ENCODE measurements at places on chromosomes 6 and 20. TPM values are rescaled to one million over a fixed set of nuclear protein-coding genes. Genes with fewer than 3 reads are reported as not detected.

DNA sequence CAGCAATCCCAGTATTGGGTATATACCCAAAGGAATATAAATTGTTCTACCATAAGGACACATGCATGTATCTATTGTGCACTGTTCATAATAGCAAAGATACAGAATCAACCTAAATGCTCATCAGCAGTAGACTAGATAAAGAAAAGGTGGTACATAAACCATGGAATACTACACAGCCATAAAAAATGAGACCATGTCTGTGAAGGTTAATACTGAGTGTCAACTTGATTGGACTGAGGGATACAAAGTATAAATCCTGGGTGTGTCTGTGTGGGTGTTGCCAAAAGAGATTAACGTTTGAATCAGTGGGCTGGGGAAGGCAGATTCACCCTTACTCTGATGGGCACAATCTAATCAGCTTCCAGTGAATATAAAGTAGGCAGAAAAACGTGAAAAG is 86.9 kb downstream of the MAN1A1 start:
- peaks cover 18% of the 10 kb centered on the region for H3K4me1 ChIP-seq
- H3K4me3 ChIP-seq, result no peak overlapping the region
- DNase-seq, result no peak
- no peaks in the 10 kb centered on the region for H3K27me3 ChIP-seq

TSHZ2 gene
- 9.2 TPM for total RNA-seq

DNA sequence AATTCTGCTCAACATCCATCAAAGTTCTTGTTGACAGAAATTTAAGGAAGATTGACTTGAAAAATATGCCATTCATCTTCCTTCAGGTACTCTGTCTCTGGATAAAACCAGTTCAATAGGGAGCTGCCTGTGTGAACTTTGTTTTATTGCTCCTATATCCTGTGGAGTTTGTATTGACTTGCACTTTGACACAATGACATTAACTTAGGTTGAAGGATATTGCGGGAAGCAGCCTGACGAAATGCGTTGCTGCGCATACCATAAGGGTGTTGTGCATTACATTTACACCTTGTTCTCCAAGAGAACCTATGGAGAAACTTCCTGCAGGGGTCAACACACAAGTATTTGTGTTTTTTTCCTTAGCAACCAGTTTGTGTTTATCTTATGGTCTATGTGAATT is 185.4 kb upstream of the GRIK2 start:
- no peak overlapping the region for H3K4me3 ChIP-seq
- no peak overlapping the region for H3K27ac ChIP-seq
- H3K4me1 ChIP-seq, result no peaks in the 10 kb centered on the region
- DNase-seq, result no peak

DNA sequence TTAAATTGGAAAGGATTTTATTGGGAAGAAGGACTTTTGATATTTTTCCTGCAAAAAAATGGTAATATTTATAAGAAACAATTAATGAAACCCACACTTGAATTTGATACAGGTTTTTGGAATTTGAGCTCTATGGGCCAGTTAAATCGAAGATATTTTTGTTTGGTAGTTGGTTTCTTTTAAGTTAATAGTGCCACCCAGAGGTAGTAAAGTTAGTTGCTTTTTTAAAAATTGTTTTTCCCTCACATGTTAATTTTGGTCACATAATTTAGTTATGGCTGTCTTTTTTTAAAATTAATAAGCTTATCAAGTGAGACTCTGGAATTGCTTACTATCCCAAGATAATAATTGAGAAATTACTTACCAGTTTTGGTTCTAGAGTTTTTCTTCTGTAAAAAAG is 7.1 kb downstream of the PRIM2 start:
- H3K27ac ChIP-seq, result no peak overlapping the region
- DNase-seq, result no peak
- H3K27me3 ChIP-seq, result no peaks in the 10 kb centered on the region
- peaks cover 86% of the 10 kb centered on the region for H3K36me3 ChIP-seq
- H3K4me1 ChIP-seq, result peaks cover 33% of the 10 kb centered on the region

PFDN4 gene
- total RNA-seq, result 26.8 TPM

BMP5 gene
- not detected for total RNA-seq

DNA sequence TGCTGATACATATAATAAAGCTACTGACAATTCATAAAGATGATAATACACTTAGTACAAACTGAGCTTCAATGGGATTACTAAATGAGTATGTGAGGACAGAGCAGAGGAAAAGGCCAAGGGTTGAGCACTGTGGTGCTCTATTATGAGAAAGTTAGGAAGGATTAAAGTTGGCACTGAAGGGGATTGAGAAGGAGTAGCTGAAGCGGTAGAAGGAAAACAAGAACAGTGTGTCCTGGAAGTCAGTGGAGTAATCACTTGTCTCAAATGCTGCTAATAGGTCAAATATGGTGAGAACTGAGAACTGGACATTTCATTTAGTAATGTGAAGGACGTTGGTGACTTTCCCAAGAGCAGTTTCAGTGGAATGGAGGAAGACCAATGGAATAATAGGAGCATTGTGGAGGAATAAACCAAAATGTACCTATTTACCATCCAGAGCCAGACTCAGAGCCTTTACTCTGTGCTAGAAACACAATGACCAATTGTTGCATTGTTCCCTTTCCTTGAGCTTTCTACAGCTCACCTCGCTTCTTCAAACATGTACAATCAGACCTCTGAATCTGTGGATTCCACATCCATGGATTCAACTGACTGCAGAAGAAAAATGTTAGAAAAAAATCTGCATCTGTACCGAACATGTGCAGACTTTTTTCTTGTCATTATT is 255.9 kb downstream of the LAMA2 start:
- DNase-seq, result no peak
- no peaks in the 10 kb centered on the region for H3K4me1 ChIP-seq
- H3K4me3 ChIP-seq, result no peak overlapping the region
- no peak overlapping the region for H3K27ac ChIP-seq

GRCh38 chr6:17276766-17277165 is 4.4 kb upstream of the RBM24 start:
- DNase-seq, result no peak
- peaks cover 43% of the 10 kb centered on the region for H3K27me3 ChIP-seq
- no peak overlapping the region for H3K4me3 ChIP-seq

WASF1 gene
- 0.46 TPM for total RNA-seq

DNA sequence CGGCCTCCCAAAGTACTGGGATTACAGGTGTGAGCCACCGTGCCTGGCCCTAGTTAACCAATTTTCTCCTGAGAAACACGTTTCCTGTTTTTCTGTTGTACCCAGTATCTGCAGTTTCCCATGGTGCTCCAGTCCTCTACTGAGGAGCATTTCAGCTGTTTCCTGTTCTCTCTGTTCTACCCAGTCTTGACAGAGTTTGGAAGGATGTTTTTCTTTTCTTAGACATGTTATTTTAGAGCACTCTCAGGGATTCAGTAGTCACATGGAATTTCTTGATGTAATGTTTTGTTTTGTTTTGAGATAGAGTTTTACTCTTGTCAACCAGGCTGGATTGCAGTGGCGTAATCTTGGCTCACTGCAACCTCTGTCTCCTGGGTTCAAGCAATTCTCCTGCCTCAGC is 129.8 kb upstream of the TIAM2 start:
- peaks cover 8% of the 10 kb centered on the region for H3K4me1 ChIP-seq
- no peaks in the 10 kb centered on the region for H3K27me3 ChIP-seq
- no peak overlapping the region for H3K27ac ChIP-seq
- no peak overlapping the region for H3K4me3 ChIP-seq

GRCh38 chr20:32670773-32671455 is 2.8 kb downstream of the C20orf203 start:
- DNase-seq, result no peak
- peaks cover 32% of the 10 kb centered on the region for H3K4me1 ChIP-seq
- no peak overlapping the region for H3K27ac ChIP-seq
- no peaks in the 10 kb centered on the region for H3K36me3 ChIP-seq
- H3K27me3 ChIP-seq, result no peaks in the 10 kb centered on the region

Measured in activated CD4-positive, alpha-beta T cell treated with anti-CD3 and anti-CD28 coated beads, Interleukin-2, amount 10 ng/mL, durations not matched to agents 7 days and 5 days (primary cell).